Stimulated activated CD4-positive, alpha-beta T cell treated with anti-CD3 and anti-CD28 coated beads, Interleukin-1b, Interleukin-23, amount 100 ng/mL, for 1 hour (primary cell): ENCODE measurements at places on chromosomes 11 and 22.

- no peak for DNase-seq
Measured at GRCh38 chr11:61756452-61757212, 4.2 kb downstream of the MYRF start.

- no peak for DNase-seq
Measured at GRCh38 chr22:43880541-43880991, 11.2 kb downstream of the PNPLA5 start.

DNA sequence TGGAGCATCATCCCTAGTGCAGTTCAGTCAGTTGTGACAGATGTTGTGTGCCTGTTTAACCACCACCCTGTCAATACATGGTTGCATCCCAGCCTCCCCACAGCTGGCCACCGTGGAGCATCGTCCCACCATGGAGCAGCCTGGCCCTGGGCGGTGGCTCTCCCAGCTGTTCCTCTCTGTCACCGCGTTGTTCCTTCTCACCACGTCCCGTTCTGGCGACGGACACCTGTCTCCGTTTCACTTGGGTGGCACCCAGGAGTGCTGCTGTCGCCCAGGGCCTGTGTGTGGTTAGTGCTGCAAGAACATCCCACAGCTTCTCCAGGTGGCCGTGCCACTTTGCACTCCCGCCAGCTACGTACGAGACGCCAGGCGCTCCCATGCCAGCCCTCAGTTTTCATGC lies 26.5 kb downstream of the MUC6 start:
- no peak for DNase-seq

- no peak for DNase-seq
Measured at GRCh38 chr11:112318184-112318591, 57.5 kb upstream of the PLET1 start.

DNA sequence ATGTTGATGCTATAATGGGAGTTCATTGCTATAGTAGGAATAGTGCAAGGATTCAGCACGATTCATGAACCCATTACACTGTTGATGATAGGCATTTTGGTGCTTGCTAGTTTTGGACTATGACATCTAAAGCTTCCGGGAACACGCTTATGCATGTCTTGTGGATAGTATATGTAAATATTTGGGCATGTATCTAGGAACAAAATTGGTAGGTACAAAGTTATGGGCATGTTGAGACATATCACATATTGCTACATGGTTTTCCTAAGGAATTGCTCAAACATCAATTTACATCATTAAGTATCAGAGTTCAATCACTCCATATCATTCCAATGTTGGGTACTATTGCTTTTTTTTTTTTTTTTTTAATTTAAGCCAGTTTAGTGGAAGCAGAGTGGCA lies 1103.2 kb downstream of the TBC1D22A start:
- DNase-seq: no peak

DNA sequence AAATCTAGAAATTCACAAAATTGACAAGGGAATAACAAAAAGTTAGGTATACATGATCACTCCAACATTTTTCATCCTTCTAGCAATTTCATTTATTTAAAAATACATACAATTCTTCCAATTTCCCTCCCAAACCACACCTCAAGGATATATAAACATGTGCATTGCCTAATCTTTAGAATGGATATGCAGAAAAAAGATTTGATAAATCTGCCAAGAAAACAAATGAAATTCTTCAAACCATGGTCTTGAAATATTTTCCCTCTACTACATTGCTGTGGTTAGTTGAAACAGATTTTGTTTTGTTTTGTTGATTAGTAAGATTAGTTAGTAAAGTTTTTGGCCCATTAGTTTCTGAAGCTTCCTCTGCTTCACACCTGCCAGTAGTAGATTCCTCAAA lies 703.3 kb upstream of the CCDC179 start:
- no peak for DNase-seq
